Endodermal cell (in vitro differentiated cells): ENCODE measurements at places on chromosomes 12 and 14.

GRCh38 chr12:10607885-10608458 lies 5.4 kb downstream of the MAGOHB start:
- peak; percentile 63 for DNase-seq

GRCh38 chr12:49882851-49883464 lies 20.7 kb downstream of the FAIM2 start:
- DNase-seq, result peak; percentile 85

GRCh38 chr12:115541891-115542421 lies 735.5 kb downstream of the MED13L start:
- no peak for DNase-seq

DNA sequence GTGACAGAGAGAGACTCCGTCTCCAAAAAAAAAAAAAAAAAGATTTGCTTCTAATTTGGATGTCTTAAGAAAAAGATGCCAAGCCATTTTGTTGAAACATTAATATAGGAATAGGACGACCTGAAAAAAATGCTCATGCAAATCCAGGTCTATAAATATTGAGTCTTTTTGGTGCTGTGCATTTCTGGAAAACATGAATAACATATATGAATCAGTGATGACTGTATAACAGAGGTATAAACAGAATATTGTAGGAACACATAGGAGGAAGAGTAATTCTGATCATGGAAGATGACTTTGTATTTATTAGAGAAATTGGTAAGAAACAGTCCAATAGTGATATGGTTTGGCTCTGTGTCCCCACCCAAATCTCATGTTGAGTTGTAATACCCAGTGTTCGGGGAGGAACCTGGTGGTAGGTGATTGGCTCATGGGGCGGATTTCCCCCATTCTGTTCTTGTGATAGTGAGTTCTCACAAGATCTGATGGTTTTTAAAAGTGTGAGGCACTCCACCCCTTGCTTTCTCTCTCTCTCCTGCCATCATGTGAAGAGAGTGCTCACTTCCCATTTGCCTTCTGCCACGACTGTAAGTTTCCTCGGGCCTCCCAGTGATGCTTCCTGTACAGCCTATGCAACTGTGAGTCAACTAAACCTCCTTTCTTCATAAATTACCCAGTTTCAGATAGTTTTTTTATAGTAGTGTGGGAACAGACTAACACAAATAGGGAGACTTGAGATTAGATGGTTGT lies 3.0 kb upstream of the SRSF5 start:
- DNase-seq, result no peak

DNA sequence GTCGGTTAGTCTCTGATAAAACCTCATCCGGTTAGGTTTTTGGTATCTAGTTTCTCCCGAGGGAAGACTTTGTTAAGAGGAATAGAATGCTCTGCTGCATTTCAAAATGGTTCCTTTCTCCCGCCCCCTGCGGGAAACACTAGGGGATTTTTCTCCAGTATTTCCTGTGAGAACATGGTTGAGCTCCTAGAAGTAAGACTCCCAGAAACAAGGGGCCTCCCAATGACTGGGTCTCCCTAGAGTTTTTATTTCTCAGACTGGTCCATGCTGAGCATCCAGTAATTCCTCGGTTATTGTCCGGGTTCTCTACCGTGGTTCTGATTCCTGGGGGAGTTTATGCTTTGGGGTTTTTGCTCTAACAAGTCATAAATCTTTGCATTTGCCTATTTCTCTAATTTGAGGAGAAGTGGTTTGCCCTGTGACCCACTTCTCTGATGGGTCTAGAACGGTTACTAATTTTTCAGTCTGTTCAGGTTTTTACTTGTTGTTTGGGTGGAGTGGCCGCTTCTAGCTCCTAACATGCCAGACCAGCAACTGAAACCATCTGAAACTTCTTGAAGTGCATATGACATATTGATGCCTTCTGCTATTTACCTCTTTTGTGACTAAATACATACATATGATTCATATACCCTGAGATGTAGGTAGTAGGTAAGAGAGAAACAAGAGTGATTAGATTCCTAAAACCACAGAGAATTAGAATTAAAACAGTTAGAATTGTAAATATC lies 25.1 kb downstream of the TESPA1 start:
- no peak for DNase-seq

- no peak for DNase-seq
Observed at GRCh38 chr12:62919838-62920237, 15.1 kb downstream of the PPM1H start.

GRCh38 chr14:54922598-54922997 lies 20.0 kb upstream of the GCH1 start:
- DNase-seq, result no peak

GRCh38 chr12:95699579-95699978 lies 91.0 kb downstream of the NTN4 start:
- no peak for DNase-seq

DNA sequence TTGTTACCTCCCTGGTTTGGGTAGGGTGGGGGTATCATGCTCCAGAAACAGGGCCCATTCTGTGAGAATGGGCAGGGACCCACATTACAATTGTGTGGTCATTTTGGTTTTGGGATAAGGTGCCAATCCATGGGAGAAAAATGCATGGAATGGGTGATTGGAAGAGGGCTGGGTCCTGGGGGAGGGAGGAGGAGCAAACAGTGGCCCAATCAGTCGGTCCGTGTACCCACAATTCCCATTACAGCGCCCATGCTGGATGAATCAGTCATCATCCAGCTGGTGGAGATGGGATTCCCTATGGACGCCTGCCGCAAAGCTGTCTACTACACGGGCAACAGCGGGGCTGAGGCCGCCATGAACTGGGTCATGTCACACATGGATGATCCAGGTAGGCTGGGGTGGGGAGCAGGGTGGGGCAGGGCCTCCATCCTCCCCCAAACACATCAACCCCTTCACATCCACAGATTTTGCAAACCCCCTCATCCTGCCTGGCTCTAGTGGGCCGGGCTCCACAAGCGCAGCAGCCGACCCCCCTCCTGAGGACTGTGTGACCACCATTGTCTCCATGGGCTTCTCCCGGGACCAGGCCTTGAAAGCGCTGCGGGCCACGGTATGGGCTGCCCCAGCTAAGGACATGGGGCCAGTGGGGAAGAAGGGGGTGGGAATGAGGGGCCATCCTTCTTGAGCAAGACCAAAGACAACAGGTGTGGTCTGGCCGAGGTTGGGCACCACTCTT lies 3.6 kb upstream of the TPI1 start:
- no peak for DNase-seq

- DNase-seq, result no peak
Observed at GRCh38 chr12:46438719-46439319, 66.2 kb upstream of the SLC38A2 start.

- no peak for DNase-seq
Observed at GRCh38 chr12:34377243-34378035, 355.1 kb downstream of the ALG10 start.

DNA sequence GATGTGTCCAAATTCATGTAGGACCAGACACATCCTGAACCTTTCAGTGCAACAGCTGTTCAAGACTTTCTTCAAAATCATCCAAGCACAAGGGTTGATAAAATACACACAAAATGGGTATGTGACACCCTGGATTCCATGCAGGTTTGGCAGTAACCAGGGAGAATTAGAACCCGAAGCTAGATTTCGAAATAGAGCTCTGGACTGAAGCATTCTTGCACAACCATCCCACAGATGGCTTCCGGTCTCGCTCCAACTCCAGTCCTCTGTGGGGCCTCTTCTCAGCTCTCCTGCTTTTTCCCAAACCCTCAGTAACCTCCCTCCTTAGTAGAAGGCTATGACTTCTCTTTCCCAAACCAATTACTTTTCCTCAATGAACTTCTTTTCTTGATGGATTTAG lies 171.3 kb downstream of the TTC7B start:
- no peak for DNase-seq

DNA sequence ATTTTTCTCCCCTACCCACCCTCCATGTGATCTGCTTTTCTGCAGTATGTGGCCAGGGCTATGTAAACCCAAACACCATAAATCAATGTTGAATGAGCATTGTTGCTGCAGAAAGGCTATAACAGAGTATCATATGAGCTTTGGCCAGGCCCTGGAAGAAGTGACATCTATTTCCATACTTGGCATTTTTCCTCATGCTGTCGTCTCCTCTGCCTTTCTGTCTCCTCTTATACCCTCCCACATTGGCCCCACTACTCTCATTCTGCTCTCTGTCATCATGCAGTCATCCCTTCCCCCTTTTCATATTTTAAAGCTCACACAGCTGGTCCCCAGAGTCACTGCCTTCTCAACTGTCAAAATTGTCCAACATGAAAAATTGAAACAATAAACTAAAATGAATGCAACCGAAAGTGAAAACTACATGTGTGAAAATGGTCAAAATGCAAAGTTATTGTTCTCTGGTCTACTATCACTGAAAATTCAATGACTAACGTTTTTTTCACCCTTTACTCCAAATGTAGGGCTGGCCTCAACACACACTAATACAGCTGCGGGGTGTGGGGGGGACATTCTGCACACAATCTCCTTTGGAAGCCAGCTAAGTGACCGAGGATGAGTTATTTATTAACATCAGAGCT lies 290.7 kb upstream of the TMPO start:
- DNase-seq, result no peak

DNA sequence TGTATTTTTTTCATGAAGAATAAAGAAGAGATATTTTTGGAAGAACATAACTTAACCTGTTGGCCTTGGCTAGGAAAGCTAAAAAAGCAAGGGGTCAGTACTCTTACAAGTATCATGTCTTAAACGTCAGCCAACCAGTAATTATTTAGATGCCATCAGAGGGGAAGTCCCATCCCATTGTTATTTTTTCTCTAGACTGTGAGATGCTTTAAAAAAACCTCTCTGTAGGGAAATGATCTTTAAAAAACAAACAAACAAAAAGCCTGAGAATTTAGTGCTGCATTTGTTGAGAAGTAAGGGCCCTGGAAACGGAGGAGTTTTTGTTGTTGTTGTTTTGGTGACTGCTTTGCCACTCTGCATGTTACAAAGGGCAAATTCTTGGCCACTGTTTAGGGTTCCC lies 474.0 kb downstream of the ZFP36L1 start:
- no peak for DNase-seq

DNA sequence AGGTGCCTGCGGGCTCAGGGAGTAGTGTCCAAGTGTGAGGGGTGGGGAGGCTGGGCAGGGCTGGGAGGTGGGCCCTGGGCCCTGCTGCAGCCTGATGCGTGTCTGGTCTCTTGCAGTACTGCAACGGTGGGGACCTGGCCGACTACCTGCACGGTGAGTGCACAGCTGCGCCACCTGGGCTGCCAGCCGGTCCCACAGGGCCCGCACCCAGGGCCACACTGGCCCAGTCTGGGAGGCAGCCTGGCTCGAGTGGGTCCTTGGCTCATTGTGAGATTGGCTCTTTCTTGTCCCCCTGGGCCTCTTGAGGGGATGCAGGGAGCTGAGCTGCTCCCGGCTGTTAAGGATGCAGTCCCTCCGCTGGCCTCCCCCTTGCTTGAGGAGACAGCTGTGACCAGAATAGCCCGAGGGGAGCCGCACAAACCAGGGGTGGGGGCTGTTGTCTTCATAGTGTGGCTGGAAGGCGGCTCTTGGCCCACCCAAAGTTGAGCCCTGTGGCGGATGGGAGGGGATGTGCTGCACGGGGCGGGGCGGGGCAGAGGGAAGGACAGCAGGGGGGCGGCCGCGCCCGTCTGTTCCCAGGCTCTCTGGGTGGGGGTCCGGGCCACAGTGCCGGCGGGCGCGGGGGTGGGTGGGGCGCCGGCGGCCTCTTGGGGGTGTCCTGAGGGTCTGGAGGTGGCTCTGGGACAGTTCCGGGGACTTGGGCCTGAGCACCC lies 13.1 kb downstream of the ULK1 start:
- no peak for DNase-seq

DNA sequence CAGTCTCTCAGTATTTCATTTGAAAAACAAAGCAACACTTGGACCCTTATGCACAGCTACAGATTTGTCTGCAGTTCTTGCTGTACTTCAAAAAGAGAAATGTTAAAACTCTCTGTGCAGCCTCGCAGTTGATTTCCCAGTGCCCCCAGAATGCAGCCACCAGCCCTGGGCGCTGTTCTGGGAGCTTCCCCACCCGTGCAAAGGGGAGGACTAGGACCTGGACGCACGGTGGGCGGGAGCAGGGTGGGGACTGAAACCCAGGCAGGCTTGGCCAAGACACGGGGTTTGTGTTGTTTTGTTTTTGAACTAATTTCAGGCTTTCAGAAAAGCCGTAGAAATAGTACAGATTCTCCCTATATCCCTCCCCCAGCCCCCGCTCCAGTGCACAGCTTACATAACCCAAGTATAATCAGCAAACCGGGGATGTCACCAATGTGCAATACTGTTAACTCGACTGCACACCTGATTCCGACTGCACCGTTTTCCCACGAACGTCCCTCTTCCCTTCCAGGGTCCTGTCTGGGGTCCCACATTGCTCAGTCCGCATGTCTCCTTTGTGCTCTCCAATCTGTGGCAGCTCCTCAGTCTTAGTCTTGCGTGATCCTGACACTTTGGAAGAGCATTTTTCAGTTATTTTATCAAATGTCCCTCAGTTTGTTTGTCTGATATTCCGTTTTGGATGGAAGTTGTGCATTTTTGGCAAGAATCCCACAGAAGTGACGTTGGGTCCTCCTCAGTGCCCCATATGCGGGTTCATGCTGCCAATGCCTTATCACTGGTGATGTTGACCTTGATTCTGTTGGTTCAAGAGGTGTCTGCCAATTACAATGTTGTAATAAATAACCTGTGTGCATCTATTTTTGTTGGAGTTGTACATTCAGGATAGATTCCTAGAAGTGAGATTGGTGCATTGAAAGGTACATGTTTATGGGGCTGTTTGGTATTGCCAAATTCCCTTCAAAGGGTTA lies 95.9 kb downstream of the SETD3 start:
- DNase-seq, result peak; percentile 35

DNA sequence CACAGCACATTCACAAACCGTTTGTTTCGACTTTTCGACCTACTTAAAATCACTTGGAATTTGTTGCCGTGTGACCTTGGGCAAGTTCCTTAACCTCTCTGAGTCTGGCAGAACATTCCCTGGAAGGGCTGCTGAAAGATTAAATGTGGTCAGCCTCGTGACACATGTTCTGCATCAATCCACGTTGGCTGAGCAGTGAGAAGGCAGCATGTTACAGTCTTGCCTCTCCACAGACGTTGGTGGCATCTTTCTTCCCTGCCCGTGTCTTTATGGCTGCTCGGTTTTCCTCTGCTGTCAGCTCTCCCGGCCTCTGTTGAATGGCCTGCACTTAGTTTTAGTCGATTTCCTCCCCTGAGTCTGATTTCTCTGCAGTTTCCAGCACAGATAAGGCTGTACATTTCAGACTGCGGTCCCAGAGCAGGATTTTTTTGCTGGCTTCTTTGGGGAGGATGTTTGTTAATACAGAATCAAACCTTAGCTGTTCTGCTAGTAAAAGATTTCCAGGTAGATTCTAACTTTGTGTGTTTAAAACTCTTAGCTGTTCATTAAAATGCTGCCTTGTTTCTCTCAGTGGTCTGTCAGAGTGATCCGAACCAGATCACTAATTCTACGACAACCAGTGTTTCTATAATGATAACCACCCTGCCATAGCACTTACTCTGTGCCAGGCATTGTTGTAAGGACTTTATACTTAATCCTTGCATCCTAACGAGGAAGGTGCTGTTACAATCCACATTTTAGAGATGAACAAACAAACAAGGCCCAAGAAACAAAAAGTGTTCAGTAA lies 217.1 kb downstream of the CHST11 start:
- DNase-seq, result peak; percentile 44

GRCh38 chr12:106071686-106072085 lies 67.1 kb downstream of the NUAK1 start:
- DNase-seq, result no peak
